Prostate gland (tissue), 2 donors: ENCODE measurements at places on chromosomes 3 and 15. TPM values are rescaled to one million over a fixed set of nuclear protein-coding genes. Genes with fewer than 3 reads are reported as not detected.

GRCh38 chr15:33001926-33002325, 192.6 kb downstream of the FMN1 start:
- DNase-seq, result no peak
- no peaks in the 10 kb centered on the region for H3K4me1 ChIP-seq
- H3K27me3 ChIP-seq, result no peaks in the 10 kb centered on the region
- H3K27ac ChIP-seq, result no peak overlapping the region
- H3K36me3 ChIP-seq, result no peaks in the 10 kb centered on the region

DNA sequence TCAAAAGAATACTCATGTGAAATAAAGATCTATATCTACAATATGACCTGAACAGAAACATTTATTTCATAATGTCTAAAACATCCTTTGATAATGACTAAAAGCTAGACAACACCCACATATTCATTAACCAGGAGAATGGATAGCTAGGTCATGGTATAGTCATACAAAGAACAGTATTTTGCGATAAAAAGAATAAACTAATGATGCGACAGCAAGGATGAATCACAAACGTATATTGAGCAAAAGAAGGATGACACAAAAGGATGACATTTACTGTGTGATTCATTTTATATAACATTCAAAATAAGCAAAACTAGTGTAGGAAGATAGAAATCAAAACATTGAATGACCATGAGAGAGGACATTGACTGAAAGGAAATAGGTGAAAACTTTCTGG, 1233.1 kb downstream of the OTOL1 start:
- no peak overlapping the region for H3K27ac ChIP-seq
- H3K36me3 ChIP-seq, result no peaks in the 10 kb centered on the region
- no peak overlapping the region for H3K4me3 ChIP-seq
- no peaks in the 10 kb centered on the region for H3K27me3 ChIP-seq

DNA sequence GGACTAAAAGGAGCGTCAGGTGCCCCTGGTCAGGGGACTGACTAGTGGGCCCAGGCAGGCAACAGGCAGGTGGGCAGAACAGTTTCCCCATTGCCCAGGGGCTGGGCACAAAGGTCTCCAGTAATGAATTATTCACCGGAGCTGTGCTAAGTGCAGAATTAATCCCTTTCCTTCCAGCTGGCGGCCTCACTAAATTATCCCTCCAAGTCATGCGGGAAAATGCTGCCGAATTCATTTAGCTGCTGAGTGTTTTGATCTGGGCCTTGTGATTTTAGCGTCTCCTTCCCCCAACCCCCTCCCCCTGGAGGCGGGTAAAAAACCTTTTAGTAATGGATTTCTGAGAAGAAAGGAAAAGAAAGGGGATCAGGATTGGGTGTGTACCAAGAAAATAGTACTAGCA, 47.2 kb downstream of the CCDC33 start:
- no peak for DNase-seq
- H3K36me3 ChIP-seq, result no peaks in the 10 kb centered on the region
- no peaks in the 10 kb centered on the region for H3K27me3 ChIP-seq
- no peak overlapping the region for H3K27ac ChIP-seq
- H3K4me3 ChIP-seq, result no peak overlapping the region

GRCh38 chr15:101672298-101672697, 20.1 kb upstream of the TM2D3 start:
- no peak overlapping the region for H3K27ac ChIP-seq
- no peaks in the 10 kb centered on the region for H3K4me1 ChIP-seq
- no peak overlapping the region for H3K4me3 ChIP-seq

DNA sequence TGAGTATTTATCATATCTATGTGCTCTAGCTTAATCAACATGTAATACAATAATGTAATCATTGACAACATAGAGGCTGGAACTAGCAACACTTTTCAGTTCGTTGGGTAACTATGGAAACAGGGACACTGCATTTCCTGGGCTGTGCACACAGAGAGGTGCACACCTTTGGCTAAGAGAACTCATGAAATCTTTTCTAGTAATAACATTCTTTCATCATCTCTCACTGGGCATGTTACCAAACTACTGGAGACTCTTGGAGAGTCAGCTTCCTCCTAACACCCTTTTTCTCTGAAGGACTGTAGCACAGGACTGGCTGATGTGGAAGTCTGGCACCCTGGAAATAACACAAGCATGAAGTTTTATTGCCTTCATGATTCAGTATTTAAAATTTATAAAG, 135.6 kb downstream of the KCNMB2 start:
- H3K4me1 ChIP-seq, result no peaks in the 10 kb centered on the region
- no peak overlapping the region for H3K27ac ChIP-seq
- H3K27me3 ChIP-seq, result no peaks in the 10 kb centered on the region
- DNase-seq, result no peak
- H3K4me3 ChIP-seq, result no peak overlapping the region
- no peaks in the 10 kb centered on the region for H3K36me3 ChIP-seq

- no peaks in the 10 kb centered on the region for H3K36me3 ChIP-seq
- DNase-seq, result no peak
- peaks cover 36% of the 10 kb centered on the region for H3K4me1 ChIP-seq
- peak overlapping the region; percentile 41 for H3K27ac ChIP-seq
- peak overlapping the region; percentile 2 for H3K4me3 ChIP-seq
Observed at GRCh38 chr3:195892105-195893043, 16.0 kb downstream of the TNK2 start.

Gene SPATA12
- total RNA-seq, result not detected

Gene KLHL40
- total RNA-seq, result 2.9 TPM

Gene PRICKLE2
- total RNA-seq, result 11.9 TPM

Gene NANOGP8
- total RNA-seq, result not detected
